ENCODE measurements at places on chromosomes 3 and 15.

DNA sequence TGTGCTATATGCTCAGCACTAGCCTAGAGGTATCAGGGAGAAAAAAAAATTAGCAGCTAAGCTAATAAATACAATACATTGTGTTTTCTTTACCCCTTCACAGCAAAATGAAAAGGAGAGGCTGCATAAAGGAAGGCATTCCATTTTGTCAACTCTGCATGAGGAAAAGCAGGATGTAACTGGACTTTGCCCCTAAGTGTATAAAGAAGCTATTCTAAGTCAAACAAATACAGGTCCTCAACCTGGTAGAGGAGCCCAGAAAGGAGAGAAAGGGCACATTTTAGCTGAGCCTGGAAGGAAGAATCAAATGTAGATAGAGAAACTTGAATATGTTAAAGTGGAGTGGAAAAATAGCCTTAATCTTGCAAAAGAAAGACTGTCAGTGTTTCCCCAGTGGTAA lies 89.0 kb upstream of the SPRED1 start:
- no peak for DNase-seq

DNA sequence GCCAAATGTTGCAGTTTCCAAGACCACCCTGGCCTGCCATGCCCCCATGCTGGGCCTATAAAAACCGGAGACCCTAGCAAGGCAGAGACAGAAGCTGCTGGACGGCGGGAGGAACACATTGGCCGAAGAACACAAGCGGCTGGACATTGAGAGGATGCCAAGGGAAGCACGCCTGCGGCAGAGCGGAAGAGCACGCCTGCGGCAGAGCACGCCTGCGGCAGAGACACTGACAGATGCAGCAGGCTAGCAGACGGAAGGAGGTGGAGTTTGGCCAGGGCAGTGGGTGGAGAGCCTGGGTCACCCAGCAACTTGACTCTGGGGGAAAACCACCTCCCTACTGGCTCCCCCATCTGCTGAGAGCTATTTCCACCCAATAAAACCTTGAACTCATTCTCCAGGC lies 322.3 kb upstream of the TBL1XR1 start:
- DNase-seq, result no peak

- no peak for DNase-seq
These were observed 162.2 kb downstream of the VGLL3 start for GRCh38 chr3:86828751-86829150.

DNA sequence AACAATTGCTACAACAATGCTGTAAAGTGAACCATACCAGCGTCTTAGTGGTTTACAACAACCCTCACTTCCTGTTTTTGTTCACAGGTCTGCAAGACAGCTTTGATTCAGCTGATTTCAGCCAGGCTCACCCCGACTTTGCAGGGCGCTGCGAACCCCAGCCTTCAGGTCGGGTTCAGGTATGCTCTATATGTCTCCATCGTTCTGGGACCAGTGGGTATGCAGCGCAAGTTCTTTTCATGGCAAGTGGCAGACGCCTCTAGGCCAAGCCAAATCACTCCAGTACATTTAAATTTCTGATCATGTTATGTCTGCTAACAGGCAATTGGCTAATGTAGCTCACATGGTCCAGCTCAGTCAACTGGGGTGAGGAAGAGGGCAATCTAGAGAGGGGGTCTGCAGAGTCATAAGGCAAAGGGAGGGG lies 52.4 kb upstream of the RGMA start:
- DNase-seq, result no peak

DNA sequence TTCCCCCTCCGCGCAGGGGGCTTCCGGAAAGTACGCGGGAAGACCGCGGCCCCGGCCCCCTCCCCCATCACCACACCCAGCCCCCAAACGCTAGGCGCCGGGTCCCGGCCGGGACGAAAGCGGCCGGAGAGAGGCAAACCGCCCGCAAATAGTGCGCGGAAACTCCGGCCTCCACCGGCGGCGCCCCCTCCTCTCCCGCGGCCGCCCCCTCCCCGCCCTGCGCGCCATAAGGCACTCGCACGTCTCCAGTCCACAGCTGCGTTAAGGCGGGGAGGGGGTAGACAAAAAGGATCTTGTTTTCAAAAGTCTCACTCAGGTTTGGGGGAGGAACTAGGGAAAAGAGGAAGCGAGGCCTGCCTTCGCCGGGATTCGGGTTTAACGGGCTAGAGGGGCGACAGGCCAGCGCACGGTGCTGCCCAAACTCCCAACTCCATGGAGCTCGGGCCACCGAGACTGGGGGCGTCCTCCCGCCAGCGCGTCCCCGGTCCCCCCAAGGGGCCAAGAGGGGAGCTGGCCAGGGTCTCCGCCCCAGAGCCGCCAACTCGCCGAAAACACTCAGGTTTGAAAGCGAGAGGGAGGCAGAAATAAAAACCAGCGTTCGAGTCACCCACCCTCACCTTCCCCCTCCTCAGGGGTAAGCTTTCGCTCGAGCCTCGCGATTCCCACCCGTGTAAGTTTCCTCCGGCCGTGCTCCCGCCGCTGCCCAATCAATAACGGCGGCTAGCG lies 1.8 kb downstream of the ANP32A start:
- peak; percentile 69 for DNase-seq

DNA sequence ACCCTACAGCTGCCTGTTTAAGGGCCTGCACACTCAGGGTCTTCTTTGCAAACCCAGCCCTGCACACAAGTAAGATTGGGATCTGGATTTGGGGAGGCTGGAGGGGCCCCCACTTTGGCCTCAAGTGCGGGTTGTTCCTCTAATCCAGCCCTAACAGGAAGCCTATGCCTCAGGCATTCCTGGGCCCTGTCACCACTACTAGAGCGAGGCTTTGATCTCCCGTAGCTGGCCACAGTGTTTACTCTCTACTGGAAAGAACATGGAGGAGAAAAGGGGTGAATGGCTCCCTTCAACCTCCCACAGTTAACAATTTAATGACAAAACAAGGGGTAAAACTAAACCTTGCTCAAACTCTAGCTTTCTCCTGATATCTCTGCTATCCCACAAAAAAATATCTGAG lies 48.4 kb downstream of the DZIP1L start:
- no peak for DNase-seq

DNA sequence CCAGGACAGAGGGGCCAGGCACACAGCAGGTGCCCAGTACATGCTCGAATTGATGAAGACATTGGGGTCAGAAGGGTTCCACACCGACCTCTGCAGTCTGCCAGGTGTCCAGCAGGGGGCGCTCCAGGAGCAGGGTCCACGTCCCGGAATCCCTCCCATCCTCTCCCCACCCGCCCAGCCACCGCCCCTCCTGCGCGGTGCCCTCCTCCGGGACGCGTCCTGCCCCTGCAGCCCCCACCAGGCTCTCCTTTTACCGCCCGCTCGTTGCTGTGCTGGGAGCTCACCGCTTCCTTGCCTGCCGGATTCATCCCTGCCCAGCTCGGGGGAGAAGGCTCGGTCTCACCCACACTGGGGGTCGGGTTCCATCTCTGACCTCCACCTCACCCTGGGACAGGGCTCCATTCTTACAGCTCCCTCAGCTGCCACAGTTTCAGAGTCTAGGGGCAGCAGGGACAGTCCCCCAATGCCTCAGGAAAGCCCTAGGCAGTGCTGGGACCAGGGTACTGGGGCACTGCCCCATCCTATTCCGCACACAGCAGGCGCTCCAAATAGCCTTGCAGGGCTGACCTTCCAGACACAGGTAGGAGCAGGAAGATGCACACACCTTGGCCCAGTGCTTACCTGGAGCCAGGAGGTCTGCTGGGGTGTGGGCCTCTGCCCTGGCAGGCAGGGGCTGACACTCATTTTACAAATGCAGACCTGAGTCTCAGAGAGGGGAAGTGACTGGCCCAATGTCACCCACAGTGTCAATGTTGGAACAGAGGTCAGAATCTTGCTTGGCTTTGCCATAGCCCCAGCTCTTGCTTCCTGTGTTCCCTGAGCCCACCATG lies 31.0 kb downstream of the GRIP2 start:
- DNase-seq, result peak; percentile 38

- no peak for DNase-seq
These were observed 298.3 kb upstream of the TGFBR2 start for GRCh38 chr3:30308131-30308530.

DNA sequence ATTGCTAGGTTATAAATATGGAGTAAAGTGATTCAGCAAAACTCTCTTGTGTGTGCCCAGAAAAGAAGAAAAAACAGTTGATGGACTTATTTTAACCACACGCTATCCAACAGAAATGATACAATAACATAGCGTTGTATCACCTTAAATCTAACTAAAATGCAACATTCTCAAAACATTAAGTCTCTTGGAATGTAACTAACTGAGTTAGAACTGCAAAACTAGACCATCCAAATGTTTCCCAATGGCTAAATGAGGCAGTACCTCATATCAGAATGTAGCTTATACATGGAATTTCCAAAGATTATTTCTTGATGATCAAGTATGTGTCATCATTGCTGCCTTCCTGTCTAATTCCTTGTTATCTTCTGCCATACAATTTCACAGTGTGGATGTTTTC lies 187.9 kb downstream of the CNTN3 start:
- DNase-seq, result peak; percentile 83

DNA sequence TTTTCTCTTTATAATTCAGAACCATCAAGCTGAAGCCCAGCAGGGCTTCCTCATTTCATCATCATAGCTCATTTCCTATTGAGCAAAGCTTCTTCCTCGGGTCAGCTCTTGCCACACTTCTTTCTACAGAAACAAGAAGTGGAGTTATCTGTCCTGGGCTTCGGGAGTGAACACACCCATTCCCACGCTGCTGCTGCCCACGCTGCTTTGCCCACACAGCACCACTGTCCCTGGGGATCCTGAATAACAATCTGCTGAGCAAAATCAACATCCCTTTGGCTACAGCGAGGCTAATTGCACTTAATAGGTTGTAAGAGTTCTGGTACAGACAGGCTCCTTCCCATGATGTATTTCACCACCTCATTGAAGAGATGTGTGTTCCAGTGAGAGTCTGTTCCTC lies 23.7 kb downstream of the CEP19 start:
- DNase-seq, result peak; percentile 57

DNA sequence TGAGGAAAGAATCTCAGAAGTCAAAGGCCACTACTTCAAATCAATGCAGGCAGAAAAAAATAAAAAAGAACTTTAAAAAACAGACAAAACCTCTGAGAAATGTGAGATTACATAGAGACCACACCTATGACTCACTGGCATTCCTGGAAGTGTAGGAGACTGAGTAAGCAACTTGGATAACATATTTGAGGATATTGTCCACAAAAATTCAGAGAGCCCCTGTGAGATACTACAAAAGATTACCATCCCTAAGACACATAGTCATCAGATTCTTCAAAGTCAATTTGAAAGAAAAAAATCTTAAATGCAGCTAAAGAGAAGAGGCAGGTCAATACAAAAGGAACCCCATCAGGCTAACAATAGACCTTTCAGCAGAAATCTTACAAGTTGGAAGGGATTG lies 887.3 kb downstream of the NTRK3 start:
- peak; percentile 98 for DNase-seq

GRCh38 chr15:31504462-31504839 lies 177.8 kb downstream of the KLF13 start:
- DNase-seq, result no peak

DNA sequence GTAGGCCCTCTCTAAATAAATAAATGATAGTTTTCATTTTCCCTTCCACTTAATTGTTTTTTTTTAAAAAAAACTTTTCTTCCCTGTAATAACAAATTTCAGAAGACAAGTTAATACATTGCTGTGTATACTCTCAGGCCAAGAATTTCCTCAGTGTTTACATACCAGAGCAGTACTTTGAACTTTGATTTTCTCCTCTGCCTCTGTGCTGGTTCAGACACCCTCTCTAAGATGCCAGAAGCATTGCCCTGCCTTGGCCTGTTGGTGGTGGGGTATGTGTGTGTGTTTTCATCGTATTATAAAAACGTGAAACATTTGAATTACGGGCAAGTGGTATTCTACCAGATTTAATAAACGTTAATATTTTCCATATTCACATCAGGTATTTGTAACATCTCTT lies 70.1 kb downstream of the SMAD3 start:
- DNase-seq, result peak; percentile 71

GRCh38 chr3:153319705-153320554 lies 157.9 kb downstream of the RAP2B start:
- DNase-seq, result no peak

DNA sequence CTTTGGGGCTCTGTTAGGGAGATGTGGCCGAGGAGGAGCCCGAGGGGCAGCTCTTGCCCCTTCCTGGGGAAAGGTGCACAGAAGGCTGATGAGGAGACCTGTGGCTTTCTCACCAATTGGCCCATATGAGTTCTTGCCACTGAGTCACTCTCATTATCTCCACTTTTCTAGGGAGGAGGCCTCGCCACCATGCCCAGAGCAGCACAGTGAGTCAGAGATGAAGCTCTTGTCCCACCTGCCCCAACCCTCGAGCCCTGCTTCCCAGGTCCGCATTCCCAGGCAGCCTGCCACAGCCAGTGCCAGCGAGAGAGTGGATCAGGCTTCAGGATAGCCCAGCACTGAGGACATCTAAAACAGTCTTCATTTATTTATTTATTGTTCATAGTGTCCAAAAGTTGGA lies 53.5 kb downstream of the AMOTL2 start:
- no peak for DNase-seq

DNA sequence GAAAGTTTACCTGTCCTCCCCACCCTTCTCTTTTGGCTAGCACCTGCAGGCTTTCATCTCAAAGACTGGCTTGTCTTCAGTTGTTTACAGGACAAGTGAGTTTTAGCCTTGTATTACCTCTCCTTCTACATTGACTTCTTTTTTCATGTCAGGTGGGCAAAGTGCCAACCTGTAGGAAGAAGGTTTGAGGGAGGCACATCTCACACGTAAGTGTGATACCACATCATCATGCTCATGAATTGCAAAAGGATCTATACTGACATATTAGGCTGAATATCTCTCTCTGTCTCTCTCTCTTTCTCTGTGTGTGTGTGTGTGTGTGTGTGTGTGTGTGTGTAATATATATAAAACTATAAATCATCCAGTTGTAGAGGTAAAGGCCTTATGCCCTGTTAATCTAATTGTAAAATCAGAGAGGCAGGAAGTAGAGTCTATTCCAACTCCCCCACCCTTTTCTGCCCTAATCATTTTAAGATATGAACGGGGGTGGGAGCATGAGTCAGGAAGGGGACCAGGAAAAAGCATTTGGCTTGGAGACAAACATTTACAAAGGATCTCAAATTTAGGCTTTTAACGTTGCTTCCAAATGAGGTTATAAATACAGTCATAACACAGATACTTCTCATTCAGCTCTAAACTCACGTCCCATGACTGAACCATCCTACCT lies 107.0 kb upstream of the PFN2 start:
- peak; percentile 57 for DNase-seq

DNA sequence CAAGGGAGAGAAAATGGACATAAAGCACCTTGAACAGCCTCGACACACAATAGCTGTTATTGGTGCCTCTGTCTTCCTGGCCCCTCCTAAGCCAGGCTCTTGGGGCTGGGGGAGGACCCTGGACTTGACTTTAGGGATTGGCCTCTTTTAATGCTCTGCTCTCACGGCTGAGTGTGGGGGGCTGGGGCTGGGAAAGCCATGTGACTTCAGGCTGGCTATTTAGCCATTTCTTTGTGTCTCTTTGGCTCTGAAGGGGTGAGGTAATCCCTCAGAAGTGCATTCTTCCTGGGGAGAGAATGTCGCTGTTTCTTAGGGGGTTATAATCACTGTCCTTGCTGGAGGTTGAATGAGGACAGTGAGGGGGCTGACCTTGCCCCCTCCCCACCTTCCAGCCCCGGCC lies 26.2 kb downstream of the MAGEF1 start:
- DNase-seq, result peak; percentile 53

- no peak for DNase-seq
These were observed 30.3 kb upstream of the MFSD1 start for GRCh38 chr3:158771577-158771976.

GRCh38 chr3:171343693-171344092 lies 116.5 kb downstream of the TNIK start:
- DNase-seq, result no peak

Data from fibroblast of skin of back (primary cell).